Stimulated activated effector memory CD8-positive, alpha-beta T cell treated with anti-CD3 and anti-CD28 coated beads, Interleukin-12 subunit alpha, Interleukin-12 subunit beta, amount 100 ng/mL, for 72 hours (primary cell): ENCODE measurements at places on chromosomes 13 and 19.

DNA sequence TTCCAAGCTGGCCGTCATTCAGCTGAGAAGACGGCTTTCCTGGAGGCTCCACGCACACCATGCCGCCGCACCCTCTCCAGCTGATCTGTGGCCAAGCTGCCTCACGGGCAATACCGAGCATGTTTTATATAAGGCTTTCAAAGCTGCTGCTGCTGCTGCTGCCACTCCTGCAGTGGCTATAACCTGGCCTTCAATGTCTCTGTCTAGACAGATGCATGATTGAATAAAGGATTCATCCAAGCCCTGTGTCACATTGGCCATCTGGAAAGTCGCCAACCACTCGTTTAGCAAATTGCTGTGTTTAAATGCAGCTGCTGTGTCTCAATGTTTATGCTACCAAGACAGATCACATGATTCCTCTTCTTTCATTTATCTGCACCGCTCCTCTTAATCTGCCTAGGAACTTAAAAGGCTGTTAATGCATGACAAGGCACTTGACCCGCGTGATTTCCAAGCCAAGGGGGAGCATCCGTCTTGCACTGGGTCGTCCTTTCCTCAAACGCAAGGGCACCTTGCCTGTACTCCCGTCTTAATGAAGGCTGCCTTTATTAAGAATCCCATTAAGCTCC, 114.3 kb downstream of the TEX26 start:
- no peak for DNase-seq

GRCh38 chr19:17209126-17210036, 5.8 kb upstream of the USE1 start:
- DNase-seq = peak; percentile 70

GRCh38 chr19:41920882-41921576, 7.2 kb downstream of the ERFL start:
- no peak for DNase-seq

GRCh38 chr13:113500530-113501265, 10.2 kb upstream of the DCUN1D2 start:
- no peak for DNase-seq
